ENCODE measurements at places on chromosomes 2 and 18.

DNA sequence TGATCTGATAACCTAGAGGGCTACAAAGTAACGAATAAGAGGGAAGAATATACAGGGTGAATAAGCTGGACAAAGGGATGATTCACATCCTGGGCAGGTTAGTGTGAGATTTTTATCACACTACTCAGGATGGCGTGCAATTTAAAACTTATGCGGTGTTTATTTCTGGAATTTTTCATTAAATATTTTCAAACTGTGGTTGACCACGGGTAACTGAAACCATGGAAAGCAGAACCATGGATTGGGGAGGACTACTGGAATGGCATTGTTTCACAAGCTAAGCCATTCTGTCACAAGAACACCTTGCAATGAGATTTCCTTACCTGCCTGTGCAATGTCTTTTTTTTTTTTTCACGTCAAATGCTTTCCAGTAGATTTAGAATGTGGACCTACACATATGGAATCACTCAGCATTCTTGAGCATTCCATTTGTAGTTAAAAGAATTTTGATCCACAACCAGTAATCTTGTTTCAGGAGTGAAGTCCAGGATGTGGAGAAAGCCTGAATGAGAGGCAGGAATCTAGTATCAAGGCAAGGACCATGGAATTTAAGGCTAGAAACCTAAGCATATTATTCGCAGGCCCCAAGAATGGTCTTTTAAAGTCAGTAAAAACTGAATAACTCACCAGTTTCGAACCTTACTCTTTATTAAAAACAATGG lies 8.0 kb upstream of the CDK15 start:
- DNase-seq = no peak

GRCh38 chr2:10398496-10398895 lies 49.6 kb downstream of the ODC1 start:
- no peak for DNase-seq

GRCh38 chr2:121241466-121241865 lies 43.5 kb downstream of the TFCP2L1 start:
- DNase-seq = no peak

GRCh38 chr2:20551260-20551944 lies 99.5 kb downstream of the HS1BP3 start:
- DNase-seq = peak; percentile 55

DNA sequence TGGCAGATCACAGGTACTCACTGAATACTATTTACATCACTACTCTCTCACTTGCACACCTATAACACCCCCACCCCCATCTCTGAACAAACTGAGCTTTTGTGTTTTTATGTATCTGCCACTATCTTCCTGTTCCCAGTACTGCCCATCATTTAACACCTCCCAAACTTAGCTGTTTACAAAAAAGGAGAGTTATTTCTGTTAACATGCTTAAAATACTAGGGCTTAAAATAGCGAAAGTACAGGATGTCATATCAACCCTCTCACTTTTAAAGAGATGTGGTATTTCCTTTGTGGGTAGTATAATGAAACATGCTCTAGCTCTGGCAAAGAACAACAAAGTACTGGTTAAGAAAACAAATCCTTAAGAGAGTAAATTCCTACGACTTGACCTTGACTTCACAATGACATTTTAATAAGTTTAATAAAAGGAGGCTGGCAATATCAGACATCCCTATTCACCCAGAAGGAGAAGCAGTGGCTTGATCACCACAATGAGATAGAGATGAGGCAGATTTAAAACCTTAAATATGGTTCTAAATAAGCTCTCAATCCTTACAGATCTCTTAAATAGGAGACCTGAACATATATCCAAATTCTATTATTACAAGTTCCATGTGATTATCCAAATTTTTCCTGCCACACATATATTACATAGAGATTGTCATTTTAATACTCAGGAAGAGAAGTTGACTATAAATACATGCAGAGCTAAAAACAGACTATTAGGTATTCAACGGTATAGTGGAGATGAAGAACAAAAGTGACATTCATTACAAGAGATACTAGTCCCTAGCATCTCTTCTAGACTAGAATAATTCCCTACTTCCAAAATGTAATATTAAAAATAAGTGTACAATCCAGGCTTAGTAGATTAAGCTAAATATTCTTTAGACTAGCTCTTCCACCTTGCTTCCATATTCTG lies 36.9 kb downstream of the TRAK2 start:
- DNase-seq = no peak

- no peak for DNase-seq
Measured at GRCh38 chr2:136377423-136378382, 259.8 kb upstream of the CXCR4 start.

- DNase-seq = no peak
Measured at GRCh38 chr2:10030311-10030736, 13.0 kb upstream of the KLF11 start.

GRCh38 chr18:44938720-44939665 lies 258.3 kb downstream of the SETBP1 start:
- no peak for DNase-seq

- DNase-seq = no peak
Measured at GRCh38 chr2:113175042-113175628, 1.4 kb downstream of the PSD4 start.

GRCh38 chr18:40473221-40474029 lies 1481.6 kb upstream of the PIK3C3 start:
- no peak for DNase-seq

DNA sequence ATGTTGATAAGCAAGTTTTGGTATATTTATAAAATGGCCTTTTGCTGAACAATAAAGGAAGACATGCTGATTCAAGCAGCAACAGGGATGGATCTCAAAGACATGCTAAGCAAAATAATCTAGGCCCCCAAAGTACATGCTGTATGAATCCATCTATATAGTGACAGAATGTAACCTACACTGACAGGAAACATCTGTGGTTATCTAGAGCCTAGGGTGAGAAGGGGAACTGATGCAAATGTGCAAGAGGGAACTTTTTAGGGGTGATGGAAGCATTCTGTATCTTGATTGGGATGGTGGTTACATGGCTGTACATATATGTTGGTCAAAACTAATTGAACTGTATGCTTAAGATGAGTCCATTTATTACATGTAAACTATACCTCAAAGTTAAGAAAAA lies 24.2 kb downstream of the CNRIP1 start:
- no peak for DNase-seq

- DNase-seq = no peak
Measured at GRCh38 chr18:63869851-63870250, 17.7 kb upstream of the SERPINB2 start.

All from hypothalamus (tissue), 51 donors.